ENCODE measurements at places on chromosomes 3 and 15. TPM values are rescaled to one million over a fixed set of nuclear protein-coding genes. Genes with fewer than 3 reads are reported as not detected.

DNA sequence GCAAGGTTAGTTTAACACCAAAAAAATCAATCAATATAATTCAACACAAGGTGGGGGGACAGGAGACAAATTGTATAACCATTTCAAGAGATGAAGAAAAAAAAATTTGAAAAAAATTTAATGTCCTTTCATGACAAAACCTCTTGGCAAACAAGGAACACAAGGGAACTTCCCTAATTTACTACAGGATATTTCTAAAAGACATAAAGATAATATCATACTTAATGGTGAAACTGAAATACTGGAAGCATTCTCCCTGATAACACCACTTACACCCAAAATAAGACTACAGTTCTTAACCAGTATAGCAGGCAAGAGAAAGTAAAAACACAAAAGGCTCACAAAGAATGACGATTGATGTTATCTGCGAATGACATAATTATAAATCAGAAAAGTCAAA, 44.7 kb downstream of the IFT57 start:
- DNase-seq = no peak

DNA sequence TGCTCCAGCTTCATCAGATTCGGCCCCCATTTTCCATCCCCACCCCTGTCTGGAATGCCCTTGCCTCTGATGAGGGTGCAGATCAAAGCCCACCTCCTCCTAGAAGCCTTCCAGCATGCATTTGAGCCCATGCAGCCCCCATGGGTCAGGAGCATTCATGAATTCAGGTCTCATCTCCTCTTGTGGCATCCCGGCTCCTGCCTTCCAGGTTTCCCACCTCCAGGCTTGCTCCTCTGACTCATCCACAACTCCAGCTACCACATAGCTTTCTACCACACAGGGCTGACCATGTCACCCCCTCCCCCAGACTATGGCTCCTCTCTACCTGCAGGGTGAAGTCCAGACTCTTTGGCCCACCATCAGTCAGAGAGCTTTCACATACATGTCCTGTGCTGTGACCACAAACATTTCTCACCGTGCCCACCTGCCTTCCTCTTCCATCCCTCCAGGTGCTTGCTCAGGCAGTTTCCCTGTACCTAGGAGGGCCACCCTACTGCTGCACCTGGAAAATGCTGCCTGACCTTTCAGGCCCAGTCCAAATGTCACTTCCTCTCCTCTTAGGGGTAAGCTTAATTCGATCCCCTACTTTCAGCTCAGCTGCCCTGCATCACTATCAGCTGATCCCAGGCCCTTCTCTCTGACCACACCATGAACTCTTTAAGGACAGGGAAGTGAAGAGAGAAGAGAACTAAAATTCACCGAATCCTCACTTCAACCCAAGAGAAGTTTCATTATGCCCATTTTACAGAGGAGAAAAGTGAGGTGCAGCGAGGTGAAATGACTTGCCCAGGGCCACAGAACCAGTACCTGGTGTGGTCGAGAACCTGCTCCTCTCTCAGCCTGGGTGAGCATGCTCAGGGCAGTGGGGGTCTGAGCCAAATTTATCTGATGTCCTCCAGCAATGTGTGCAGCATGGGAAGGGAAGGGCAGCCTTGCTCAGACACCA, 13.7 kb upstream of the FGD5 start:
- no peak for DNase-seq

DNA sequence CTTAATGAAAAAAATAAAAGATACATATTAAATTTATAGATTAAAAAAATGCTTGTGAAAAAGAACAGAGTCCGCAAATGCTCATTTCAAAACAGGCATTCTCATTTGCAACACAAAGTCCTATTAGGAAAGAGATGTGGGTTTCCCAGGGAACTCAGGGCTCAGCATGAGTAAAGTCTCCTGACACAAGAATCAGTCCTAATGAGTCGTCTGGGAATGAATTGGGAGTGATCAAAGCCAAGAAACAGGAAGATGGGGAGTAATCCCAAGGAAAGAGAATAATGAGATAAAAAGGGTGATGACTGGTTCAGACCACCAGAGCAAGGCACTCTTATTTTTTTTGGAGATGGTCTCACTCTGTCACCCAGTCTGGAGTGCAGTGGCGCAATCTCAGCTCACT, 443.7 kb downstream of the NR2F2 start:
- DNase-seq = no peak

DNA sequence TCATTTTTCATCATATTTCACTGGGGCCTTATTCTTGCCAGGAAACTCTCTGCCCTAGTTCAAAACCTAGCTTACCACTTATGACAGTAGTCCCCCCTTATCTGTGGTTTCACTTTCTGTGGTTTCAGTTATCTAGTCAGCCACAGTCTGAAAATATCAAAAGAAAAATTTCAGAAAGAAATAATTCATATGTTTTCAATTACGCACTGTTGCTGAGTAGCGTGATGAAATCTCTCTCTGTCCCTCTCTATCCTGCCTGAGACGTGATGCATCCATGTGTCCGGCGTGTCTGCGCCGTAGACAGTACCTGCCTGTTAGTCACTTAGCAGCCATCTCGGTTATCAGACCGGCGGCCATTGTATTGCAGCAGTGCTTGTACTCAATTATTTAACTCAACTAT, 369.9 kb upstream of the MCTP2 start:
- no peak for DNase-seq

- DNase-seq = no peak
These were observed 4.6 kb downstream of the CIDEC start for GRCh38 chr3:9875448-9875847.

Gene DCLK3
- not detected for total RNA-seq

- no peak for DNase-seq
These were observed 251.5 kb upstream of the NR2F2 start for GRCh38 chr15:96079041-96079440.

Measured in activated naive CD4-positive, alpha-beta T cell treated with anti-CD3 and anti-CD28 coated beads, Interleukin-2, amount 50 U/mL, for 72 hours (primary cell).